ENCODE measurements at places on chromosomes 2 and 18. TPM values are rescaled to one million over a fixed set of nuclear protein-coding genes. Genes with fewer than 3 reads are reported as not detected.

DNA sequence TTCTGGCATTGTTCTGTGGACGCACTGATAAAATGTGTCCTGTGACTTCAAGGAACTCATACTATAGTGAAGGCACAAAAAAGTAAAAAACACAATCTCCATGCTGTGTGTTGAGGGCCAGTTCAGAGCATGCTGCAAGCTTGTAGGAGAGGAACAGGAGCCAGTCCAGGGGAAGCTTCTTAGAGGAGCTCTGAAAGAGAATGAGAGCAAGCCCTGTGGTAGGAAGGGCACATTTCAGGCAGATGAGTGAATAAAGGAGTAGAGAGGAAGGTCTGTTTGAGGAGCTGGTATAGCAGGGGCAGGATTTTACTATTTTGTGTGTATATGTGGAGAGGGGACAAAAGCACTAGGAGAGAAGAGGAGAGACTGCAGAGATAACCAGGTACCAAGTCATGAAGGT, 478.3 kb downstream of the ZEB2 start:
- no peak overlapping the region for H3K4me3 ChIP-seq
- no peak for DNase-seq

DNA sequence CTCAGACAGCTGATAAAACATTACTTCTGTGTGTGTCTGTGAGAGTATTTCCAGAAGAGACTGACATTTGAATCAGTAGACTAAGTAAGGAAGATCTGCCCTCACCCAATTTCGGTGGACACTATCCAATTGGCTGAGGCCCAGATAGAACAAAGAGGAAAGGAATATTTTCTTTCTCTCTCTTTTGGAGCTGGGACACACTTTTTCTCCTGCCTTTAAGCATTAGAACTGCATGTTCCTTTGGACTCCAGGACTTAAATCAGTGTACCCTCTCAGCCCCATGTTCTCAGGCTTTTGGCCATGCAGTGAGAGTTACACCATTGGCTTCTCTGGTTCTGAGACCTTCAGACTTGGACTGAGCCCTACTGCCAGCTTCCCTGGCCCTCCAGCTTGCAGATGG, 3.3 kb upstream of the SRBD1 start:
- no peaks in the 10 kb centered on the region for H3K27me3 ChIP-seq
- no peak overlapping the region for H3K4me3 ChIP-seq
- no peak overlapping the region for H3K27ac ChIP-seq
- no peak for DNase-seq
- no peaks in the 10 kb centered on the region for H3K36me3 ChIP-seq

DNA sequence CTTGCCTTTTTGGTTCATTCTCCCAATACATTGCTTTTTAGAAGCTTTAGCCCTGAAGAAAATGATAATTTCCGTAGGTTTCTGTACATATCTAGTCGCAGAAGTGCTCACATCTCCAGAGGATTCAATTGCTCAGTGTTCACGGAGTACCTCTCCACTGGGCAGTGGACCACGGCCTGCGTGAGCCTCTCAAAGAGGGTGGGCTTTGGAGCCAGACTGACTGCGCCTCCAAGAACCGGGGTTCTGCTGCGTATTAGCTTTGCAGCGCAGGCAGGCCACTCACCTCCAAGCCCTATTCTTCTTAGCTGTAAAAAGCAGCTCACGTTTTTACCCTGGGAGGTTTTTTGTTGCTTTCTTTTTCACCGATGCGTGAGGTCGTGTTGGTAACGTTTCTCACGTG, 35.4 kb downstream of the NTSR2 start:
- no peak for DNase-seq
- no peaks in the 10 kb centered on the region for H3K4me1 ChIP-seq
- H3K36me3 ChIP-seq: peaks cover 16% of the 10 kb centered on the region
- no peaks in the 10 kb centered on the region for H3K27me3 ChIP-seq
- no peak overlapping the region for H3K27ac ChIP-seq

GRCh38 chr2:214261683-214262082, 149.2 kb upstream of the VWC2L start:
- H3K4me1 ChIP-seq: no peaks in the 10 kb centered on the region
- no peaks in the 10 kb centered on the region for H3K27me3 ChIP-seq
- DNase-seq: no peak
- H3K36me3 ChIP-seq: no peaks in the 10 kb centered on the region

- H3K4me3 ChIP-seq: no peak overlapping the region
- H3K36me3 ChIP-seq: peaks cover 88% of the 10 kb centered on the region
- DNase-seq: no peak
- no peak overlapping the region for H3K27ac ChIP-seq
Observed at GRCh38 chr2:37100054-37100453, 15.7 kb downstream of the GPATCH11 start.

DNA sequence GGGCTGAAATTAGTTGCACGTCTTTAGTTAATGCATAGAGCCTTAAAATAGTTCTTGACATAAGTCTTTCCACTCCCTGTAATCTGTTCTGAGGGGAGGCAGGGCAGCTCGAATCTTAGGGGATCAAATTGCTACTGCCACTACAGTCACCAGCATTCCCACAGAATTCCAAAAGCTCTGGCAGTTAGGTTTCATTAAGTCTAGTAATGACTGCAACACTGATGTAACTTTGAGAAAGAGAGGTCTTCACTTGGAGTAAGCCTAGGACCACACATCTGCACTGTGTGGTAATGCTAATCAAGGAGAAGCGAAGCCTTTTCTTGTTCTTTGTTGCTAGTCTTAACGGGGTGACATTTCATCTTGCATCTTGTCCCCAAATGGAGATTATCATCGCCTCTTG, 19.3 kb upstream of the NCK2 start:
- H3K27me3 ChIP-seq: no peaks in the 10 kb centered on the region
- DNase-seq: no peak
- no peaks in the 10 kb centered on the region for H3K36me3 ChIP-seq
- H3K4me1 ChIP-seq: no peaks in the 10 kb centered on the region
- no peak overlapping the region for H3K27ac ChIP-seq
- no peak overlapping the region for H3K4me3 ChIP-seq

The CIB4 gene
- total RNA-seq: not detected

DNA sequence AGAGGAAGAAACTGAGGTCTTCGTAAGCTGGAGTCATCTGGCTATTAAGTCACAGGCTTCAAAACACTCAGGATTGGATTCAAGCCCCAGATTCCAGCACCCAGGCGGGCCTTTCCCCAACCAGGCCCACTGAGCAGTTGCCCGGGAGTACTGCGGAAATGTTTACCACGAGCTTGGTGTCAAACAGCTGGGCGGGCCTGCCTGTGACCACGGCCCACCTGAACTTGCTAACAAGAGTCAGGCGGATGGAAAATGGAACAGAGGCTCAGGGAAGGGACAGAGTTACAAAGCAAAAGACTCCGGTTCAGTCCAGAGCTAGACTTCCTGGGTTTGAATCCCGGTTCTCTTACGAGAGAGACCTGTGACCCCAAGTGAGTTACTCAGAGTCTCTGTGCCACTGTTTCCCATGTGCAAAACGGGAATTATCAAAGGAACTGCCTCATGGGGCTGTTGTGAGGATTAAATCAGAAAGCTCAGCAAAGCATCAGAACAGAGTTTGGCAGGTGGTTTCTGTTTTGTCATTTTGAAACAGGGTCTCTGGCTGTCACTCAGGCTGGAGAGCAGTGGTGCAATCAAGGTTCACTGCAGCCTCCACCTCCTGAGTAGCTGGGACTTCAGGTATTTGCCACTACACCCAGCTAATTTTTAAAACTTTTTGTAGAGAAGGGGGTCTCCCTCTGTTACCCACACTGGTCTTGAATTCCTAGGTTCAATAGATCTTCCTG, 49.0 kb upstream of the TFCP2L1 start:
- H3K27me3 ChIP-seq: no peaks in the 10 kb centered on the region
- DNase-seq: peak; percentile 32
- no peaks in the 10 kb centered on the region for H3K4me1 ChIP-seq
- H3K36me3 ChIP-seq: peaks cover 15% of the 10 kb centered on the region
- no peak overlapping the region for H3K27ac ChIP-seq

GRCh38 chr2:64311948-64312621, 141.9 kb upstream of the LGALSL start:
- peak; percentile 75 for DNase-seq
- no peaks in the 10 kb centered on the region for H3K36me3 ChIP-seq
- peak overlapping the region; percentile 40 for H3K27ac ChIP-seq

- DNase-seq: no peak
- H3K4me3 ChIP-seq: no peak overlapping the region
- H3K4me1 ChIP-seq: no peaks in the 10 kb centered on the region
Observed at GRCh38 chr18:39366656-39367055, 1801.1 kb upstream of the CELF4 start.

- H3K4me1 ChIP-seq: no peaks in the 10 kb centered on the region
- no peak overlapping the region for H3K27ac ChIP-seq
- H3K36me3 ChIP-seq: no peaks in the 10 kb centered on the region
- H3K4me3 ChIP-seq: no peak overlapping the region
Observed at GRCh38 chr2:26580151-26580550, 61.0 kb downstream of the CIB4 start.

The SLC4A5 gene
- total RNA-seq: 0.58 TPM

DNA sequence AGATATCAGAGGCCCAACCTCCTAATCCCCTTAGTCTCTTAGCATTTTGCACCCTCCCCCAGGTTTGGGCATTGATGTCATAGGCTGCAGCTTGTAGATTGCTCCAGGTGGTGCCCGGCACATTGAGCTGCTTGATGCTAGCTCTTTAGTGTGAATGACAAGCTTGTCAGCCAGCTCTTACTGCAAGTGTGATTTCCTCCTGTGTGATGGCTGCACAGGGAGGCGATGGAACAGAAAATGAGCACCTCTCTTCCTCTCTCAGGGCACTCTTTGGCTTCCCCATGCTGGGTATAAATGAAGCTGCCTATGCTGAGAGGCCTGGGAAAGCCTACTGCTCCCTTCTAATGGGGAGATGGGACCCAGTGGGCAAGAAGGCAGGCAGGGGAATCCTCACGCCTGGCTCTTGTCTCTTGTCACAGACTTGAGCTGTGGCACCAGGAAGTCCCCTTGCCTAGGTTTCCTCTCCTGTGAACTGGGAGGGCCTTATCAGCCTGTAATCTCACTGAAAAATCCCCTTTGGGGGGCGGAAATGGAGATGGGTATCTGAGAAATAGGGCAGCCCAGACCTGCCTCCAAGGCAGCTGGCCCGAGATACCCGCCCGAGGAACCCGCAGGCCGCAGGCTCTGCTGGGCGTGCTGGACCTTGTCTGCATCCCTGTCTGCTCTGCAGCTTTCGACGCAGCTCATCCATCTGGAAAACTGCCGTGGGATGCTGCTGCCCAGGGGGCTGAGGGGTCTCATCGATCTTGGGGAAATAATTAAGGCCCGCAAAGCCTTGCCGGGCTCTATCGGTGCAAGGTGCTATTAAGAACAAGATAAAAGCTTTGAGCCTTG, 163.5 kb upstream of the CXCR4 start:
- peak; percentile 30 for DNase-seq
- H3K27me3 ChIP-seq: no peaks in the 10 kb centered on the region
- no peak overlapping the region for H3K4me3 ChIP-seq
- no peaks in the 10 kb centered on the region for H3K4me1 ChIP-seq

DNA sequence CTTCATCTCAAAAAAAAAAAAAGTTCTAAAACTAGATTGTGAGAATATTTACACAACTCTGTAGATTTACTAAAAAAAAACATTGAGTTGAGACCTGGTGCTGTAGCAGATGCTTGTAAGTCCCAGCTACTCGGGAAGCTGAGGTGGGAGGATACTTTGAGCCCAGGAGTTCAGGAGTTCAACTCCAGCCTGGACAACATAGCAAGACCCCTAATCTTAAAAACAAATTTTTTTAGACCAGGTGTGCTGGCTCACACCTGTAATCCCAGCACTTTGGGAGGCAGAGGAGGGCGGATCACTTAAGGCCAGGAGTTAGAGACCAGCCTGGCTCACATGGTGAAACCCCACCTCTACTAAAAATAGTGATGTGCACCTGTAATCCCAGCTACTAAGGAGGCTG, 108.9 kb downstream of the MEMO1 start:
- H3K36me3 ChIP-seq: peaks cover 12% of the 10 kb centered on the region
- no peaks in the 10 kb centered on the region for H3K27me3 ChIP-seq
- no peak overlapping the region for H3K4me3 ChIP-seq
- H3K4me1 ChIP-seq: no peaks in the 10 kb centered on the region

- no peak overlapping the region for H3K4me3 ChIP-seq
- no peaks in the 10 kb centered on the region for H3K36me3 ChIP-seq
- H3K27me3 ChIP-seq: no peaks in the 10 kb centered on the region
- H3K4me1 ChIP-seq: no peaks in the 10 kb centered on the region
Observed at GRCh38 chr2:30472326-30472725, 25.3 kb downstream of the LCLAT1 start.

- H3K27ac ChIP-seq: peak overlapping the region; percentile 95
- peaks cover 35% of the 10 kb centered on the region for H3K4me1 ChIP-seq
- peak overlapping the region; percentile 82 for H3K4me3 ChIP-seq
- peaks cover 49% of the 10 kb centered on the region for H3K36me3 ChIP-seq
- H3K27me3 ChIP-seq: no peaks in the 10 kb centered on the region
Observed at GRCh38 chr2:24076849-24077534, 866 bp upstream of the SF3B6 start.

The ASB18 gene
- not detected for total RNA-seq

The CYP27C1 gene
- not detected for total RNA-seq

- H3K4me3 ChIP-seq: no peak overlapping the region
- no peak overlapping the region for H3K27ac ChIP-seq
- no peak for DNase-seq
- H3K27me3 ChIP-seq: peaks cover 96% of the 10 kb centered on the region
Observed at GRCh38 chr2:176111309-176111663, 4.2 kb downstream of the HOXD11 start.

The SAG gene
- 1.5 TPM for total RNA-seq

DNA sequence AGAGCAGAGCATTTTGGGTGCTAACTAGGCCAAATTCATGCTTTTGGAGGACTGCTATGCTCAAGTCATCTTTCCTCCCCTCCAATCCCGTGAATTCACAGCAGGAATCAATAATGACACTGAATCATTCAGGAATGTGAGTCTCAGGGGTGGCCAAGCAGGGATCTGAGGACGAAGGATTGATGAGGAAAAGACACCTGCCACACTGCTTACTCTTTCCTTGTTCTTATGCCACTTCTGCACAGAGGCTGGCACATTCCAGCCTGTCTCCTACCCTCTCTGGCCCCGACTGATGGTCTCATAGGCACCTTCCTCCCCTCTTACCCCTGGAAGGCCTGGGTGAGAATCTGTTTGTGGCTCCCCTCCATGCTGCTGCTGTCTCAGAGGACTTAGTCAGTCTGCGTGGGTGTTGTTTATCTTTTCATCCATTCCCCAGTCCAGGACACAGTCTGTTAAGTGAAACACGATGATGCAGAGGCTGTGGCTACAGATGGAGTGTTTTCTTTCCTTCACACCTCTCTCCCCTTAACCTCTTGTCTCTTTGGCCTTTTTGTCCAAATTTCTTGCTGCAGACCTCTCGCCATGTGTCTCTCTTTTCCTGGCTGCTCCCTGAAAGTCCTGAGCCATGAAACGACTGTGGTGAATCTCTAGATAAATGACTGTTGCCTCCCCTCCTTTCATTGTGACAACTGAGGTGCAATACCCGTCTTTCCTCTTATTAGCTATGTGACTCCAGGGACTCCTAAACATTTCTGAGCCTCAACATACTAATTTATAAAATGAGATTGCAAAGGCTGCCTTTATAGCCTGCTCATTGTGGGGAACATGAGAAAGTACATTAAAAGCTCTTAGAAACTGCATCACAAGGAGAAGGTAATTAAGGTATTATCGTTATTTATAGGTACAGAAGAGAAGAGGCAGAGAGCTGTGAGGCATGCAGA, 86.9 kb downstream of the RDH14 start:
- no peak overlapping the region for H3K27ac ChIP-seq
- H3K36me3 ChIP-seq: no peaks in the 10 kb centered on the region
- peaks cover 15% of the 10 kb centered on the region for H3K4me1 ChIP-seq
- peak; percentile 52 for DNase-seq

- no peaks in the 10 kb centered on the region for H3K36me3 ChIP-seq
- H3K27ac ChIP-seq: no peak overlapping the region
- no peaks in the 10 kb centered on the region for H3K27me3 ChIP-seq
- DNase-seq: no peak
- no peaks in the 10 kb centered on the region for H3K4me1 ChIP-seq
- H3K4me3 ChIP-seq: no peak overlapping the region
Observed at GRCh38 chr2:37609782-37610181, 61.7 kb downstream of the CDC42EP3 start.

The CYS1 gene
- total RNA-seq: not detected

All from stomach (tissue), 19 donors.